SHP77 (cell line): ENCODE measurements at places on chromosomes 2 and 18.

- no peak for DNase-seq
Observed at GRCh38 chr2:152453129-152453911, 118.3 kb downstream of the FMNL2 start.

- DNase-seq, result no peak
Observed at GRCh38 chr2:32422133-32422532, 65.3 kb downstream of the BIRC6 start.

DNA sequence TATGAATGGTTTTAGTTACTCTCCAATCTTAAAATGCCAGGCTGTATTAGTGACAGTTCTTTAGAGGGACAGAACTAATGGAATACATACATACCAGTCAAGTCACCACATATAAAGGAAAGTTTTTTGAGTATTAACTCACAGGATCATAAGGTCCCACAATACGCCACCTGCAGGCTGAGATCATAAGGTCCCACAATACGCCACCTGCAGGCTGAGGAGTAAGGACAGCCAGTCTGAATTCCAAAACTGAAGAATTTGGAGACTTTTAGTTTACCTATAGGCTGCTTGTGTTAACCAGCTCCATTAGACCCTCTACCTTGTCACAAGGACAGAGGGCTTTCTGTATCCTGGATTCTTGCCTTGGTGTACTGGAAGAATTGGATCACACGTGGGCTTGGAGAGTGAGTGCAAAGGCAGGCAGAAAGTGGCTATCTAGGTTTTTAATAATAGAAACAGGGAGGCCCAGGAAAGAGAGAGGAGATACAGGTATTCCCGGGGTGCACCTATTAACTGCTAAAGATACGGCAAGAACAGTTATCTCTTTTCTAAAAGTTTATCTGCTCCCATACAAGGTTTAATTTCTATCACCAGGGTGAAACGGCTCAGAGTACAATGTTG lies 234.9 kb upstream of the CYRIA start:
- DNase-seq, result peak; percentile 0

GRCh38 chr2:56185101-56185581 lies 1.4 kb downstream of the CCDC85A start:
- no peak for DNase-seq
